ENCODE measurements at places on chromosomes 1 and 21.
A peak's percentile ranks its signal among the peaks of the same experiment; 100 is the strongest.

GRCh38 chr1:225509376-225509707 is 81.5 kb upstream of the LBR start:
- no peak for DNase-seq

- no peak for DNase-seq
Observed at GRCh38 chr21:42027085-42027821, 17.1 kb upstream of the ZBTB21 start.

DNA sequence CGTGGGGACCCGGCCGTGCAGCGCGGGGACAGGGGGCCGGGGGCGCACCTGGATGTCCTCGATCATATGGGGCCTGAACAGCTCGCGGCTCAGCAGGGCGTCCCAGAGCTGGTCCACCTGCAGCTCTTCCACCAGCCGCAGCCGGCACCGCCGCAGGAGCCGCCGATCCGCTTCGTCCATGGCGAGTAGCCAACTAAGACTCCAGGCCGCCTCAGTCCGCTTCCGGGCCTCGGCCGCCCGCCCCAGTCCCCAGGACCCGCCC is at the start of gene CASP9:
CASP9 (minus strand) TSS at position 195 of the 262 bp plus-strand sequence; CDS start at position 180, 15 bp downstream.
- no peak for DNase-seq

DNA sequence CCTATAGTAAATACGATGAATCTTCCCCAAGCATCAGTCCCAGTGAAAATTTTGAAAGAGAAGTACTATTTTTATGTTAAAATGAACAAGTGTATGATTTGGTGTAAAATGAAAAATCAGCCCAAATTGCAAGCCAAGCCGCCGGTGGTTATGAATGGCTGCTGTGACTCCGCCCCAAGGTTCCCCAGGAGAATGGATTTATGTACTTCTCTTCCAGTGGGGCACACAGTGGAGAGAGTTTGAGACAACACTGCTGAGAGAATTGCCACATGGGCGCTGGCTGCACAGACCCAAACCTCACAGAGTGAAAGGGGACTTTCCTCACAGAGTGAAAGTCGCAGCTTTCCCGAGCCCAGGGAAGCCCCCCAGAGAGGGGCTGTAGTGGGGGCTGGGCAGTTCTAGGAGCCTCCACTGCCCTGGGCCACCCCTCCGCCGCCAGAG is 24.0 kb downstream of the CDK18 start:
- no peak for DNase-seq

GRCh38 chr1:97947695-97948094 is 26.9 kb upstream of the DPYD start:
- DNase-seq = no peak

- DNase-seq = no peak
Observed at GRCh38 chr1:9626201-9626608, 25.3 kb upstream of the PIK3CD start.

DNA sequence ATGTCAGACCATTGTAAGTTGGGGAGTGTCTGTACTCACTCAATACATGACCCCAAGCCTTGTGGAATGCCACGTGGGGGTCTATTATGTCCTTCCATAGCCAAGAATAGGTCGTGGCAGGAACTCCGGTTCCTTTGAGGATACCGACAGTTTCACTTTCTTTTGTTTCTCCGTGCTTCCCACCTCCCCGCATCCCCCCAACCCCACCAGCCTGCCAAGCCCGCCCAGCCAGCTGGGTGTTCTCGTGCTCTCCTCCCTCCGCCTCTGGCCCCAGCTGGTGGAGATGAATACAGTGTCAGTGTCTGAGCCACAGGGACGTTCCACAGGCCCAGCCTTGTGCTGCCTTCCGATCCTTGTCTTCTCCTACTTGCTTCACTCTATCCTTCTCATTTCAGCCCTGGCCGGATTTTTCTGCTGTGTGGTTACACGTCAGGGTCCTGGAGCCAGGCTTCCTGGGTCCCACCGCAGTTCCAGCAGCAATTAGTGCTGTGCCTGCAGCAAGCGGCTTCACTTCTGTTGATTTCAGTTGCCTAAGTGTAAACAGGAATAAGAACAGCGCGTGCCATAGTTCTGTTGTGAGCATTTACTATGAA is 4.1 kb upstream of the AGTRAP start:
- DNase-seq = peak; percentile 87

DNA sequence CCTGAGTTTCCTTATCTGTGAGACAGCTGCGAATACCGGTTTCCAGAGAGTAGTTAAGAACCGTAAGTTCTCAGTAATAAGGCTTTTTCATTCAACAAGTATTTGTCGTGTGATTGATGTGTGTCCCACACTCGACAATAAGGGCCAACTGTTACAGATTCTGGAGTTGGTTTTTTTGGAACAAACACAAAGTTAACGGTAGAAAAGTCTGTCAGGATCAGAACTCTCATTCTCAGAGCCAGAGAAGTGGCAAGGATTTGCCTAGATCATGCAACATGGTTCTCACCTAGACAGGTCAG is 837 bp downstream of the NUDC start:
- no peak for DNase-seq

- no peak for DNase-seq
Observed at GRCh38 chr1:230627767-230628166, 14.5 kb upstream of the COG2 start.

DNA sequence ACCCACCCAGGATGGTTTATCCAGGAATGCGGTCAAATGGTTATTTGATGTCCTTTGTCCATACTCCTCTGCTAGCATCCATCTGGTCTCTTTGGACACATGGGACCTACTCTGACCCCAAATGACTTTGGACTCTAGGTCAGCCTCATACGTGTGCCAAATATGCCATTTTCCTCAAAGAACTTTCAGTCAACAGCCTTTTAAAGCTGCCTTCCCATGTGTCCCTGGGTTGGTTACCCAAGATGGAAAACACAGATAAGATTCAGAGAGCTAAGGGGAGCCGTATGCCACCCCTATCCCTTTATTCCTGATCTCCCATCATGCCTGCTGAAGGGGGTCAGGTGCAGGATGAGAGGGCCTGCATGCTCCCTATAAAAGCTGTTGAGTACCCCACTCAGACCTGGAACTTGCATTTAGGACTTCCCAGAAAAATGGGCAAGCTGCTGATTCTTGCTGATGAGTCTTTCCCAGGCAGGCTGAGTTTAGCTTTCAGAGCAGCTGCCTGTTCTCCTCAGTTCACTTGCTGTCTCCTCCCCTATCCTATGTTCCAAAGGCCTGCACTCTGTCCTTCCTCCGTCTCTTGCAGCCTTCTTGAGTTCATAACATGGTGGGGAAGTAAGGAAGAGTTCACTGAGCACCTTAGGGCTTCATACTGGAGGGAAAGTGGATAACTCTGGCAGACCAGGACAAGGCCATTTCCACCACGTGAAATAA is 19.8 kb downstream of the CHI3L2 start:
- no peak for DNase-seq

- DNase-seq = no peak
Observed at GRCh38 chr1:180116964-180117763, 37.5 kb upstream of the QSOX1 start.

GRCh38 chr1:166900987-166901386 is 24.9 kb upstream of the TADA1 start:
- no peak for DNase-seq

GRCh38 chr1:33081554-33082305 is 777 bp downstream of the AZIN2 start:
- DNase-seq = no peak

DNA sequence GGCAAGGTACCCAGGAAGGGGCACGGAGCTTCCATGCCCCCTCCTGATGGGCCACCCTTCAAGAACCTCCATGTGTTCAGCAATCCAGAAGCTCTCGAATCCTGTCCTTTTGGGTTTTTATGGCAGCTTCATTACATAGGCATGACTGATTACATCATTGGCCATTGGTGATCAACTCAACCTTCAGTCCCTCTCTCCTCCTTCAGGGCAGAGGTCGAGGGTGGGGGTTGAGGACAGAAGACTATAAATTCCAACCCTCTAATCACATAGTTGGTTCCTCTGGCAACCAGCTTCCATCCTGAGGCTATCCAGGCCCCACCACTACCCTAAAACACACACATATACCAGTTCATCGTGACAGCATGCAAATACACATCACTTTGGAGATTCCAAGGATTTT is 135.7 kb downstream of the ZNF281 start:
- no peak for DNase-seq

DNA sequence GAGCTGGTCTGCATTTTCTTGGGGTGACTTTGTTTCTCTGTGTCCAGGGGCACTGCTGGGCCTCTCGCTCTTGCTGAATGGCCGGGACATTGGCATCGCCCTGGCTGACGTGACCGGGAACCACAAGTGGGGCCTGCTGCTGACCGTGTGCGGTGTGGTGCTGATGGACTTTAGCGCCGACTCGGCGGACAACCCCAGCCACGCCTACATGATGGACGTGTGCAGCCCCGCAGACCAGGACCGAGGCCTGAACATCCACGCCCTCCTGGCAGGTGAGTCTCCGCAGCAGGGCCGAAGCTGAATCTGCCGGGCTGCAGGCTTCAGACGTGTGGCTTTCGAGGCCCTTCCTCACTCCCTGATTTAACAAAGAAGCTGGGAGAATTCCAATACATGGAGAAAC is 7.9 kb downstream of the SLC45A1 start:
- DNase-seq = no peak

DNA sequence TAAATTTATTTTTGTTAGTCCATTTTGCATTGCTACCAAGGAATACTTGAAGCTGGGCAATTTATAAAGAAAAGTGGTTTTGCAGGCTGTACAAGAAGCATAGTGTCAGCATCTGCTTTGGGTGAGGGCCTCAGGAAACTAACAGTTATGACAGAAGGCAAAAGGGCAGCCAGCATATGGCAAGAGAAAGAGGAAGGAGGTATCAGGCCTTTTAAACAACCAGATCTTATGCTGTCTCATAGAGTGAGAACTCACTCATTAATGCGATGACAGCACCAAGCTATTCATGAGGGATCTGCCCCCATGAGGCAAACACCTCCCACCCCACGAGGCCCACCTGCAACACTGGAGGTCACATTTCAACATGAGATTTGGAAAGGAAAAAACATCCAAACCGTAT is 898.4 kb downstream of the KCNT2 start:
- DNase-seq = no peak

DNA sequence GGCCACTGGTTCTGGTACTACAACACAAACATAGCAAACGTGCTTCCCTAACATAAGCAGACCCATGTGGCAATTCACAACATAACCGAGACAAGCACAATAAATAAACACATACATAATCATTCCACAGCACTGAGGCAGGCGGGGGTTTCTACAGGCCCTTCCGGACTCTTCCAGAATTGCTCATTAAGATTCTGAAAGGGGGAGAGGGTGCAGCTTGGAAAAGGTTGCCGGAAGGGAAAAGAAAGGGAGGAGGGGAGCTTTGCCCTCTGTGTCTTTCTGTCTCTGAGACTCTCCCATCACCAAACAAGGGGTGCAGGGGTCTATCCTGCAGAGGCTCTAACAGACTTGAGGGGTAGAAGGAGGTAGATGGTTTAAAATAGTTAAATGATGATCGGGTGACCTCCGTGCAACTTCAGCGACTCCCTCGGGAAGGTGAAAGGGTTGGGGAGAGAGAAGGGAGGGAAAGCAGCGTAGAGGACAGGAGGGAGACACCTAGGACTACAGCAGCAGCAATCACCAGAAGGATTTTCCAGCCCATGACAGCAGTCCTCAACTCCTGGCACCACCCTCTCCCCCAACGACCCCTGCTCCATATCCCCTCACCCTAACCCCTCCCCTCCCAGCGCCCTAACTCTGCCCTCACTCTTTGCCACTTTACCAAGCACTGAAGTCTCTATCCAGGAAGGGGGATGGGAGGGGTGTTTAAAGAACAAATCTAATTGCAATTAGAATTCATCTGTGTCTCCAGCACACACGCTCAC is 365.5 kb upstream of the ESRRG start:
- no peak for DNase-seq

GRCh38 chr1:183966487-183966886 is 71.0 kb downstream of the COLGALT2 start:
- no peak for DNase-seq

DNA sequence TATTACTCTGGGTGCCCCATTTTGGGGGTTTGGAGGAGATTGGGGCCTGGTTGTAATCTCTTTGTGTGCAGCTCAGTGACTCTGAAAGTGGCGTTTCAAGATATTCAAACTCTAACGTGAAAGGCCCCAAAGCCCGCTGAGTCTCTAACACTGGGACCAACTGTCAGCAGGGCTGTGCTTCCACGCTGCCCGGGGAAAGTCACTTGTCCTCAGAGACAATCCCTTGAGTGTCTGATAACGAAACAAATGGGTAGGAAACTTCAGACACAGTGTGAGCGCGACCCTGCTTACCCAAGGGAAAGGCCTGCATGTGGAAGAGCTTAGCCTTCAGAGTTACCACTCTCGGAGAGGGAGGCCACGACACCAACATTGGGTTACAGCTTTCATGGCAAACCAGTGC is 837 bp downstream of the UBASH3A start:
- peak; percentile 63 for DNase-seq

- DNase-seq = no peak
Observed at GRCh38 chr1:110961902-110962301, 1.8 kb downstream of the LRIF1 start.

- no peak for DNase-seq
Observed at GRCh38 chr1:35885961-35886558, 3.1 kb downstream of the AGO1 start.

- DNase-seq = no peak
Observed at GRCh38 chr1:228988664-228989063, 253.4 kb downstream of the RHOU start.

GRCh38 chr1:169261884-169262283 is 105.7 kb downstream of the NME7 start:
- no peak for DNase-seq

Measured in DND-41 (cell line).